B cell (primary cell): ENCODE measurements at places on chromosomes 2 and 18. TPM values are rescaled to one million over a fixed set of nuclear protein-coding genes. Genes with fewer than 3 reads are reported as not detected.

Gene NCKAP1
- 0.05 TPM in 1 of 2 replicates, not detected in the other for total RNA-seq

Gene TEX44
- not detected in 2 replicates for total RNA-seq

Gene THUMPD2
- 13.9 and 14.8 TPM in 2 replicates for total RNA-seq

Gene ATIC
- total RNA-seq, result 80.4 and 80.6 TPM in 2 replicates

Gene IL37
- total RNA-seq, result 0.79 TPM in 1 of 2 replicates, not detected in the other

Gene SCN7A
- not detected in 2 replicates for total RNA-seq

Gene TTN
- total RNA-seq, result 46.4 and 52.7 TPM in 2 replicates

DNA sequence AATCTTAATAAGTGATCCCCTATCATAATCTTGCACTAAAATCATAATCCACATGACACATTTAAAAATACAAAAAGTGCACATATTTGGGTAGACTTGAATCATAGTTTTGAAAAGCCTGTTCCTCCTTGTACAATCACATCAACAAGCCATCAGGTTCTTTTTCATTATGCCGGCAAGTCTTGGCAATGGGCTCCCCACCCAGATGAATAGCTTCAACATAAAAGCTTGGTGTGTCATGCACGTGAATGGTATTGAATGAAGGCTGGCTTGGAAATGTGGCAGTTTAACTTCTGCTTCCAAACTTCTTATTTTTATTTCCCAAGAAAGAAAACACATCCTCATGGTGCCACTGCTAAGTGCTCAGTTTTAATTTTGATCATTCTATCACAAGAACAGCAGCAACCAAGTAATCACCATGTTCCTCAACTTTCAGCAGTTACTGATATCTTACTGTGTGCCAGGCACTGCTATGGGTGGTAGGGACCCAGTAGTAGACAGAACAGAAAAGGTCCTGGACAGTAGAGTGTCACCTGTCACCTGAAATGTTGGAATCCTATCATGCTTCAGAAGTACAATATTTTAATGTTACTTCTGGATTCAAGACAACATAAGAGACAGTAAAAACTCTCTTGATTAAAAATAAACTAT, 89.9 kb downstream of the AP1S3 start:
- DNase-seq, result no peak

GRCh38 chr2:235543851-235544688, 50.2 kb downstream of the AGAP1 start:
- DNase-seq, result no peak

GRCh38 chr2:158665536-158666302, 129.4 kb upstream of the DAPL1 start:
- DNase-seq, result no peak

- no peak for DNase-seq
Observed at GRCh38 chr2:191385416-191386160, 140.4 kb downstream of the MYO1B start.

DNA sequence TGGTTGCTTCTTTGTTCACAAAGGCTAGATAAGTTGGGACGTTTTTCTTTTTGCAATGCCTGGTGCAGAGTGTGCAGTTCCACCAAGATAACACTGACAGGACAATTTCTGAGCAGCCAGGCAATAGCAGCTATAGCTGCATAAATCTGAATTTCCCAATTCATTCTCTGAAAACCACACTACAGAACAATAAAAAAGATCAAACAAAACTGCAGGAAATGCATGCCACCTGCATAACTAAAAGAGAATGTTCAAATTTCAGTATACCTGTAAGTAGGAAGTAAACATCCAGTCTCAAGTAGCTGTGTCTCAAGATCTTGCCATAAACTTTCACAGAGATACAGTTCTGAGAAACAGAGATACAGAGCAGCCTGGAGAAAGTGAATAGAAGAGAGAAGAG, 5.3 kb upstream of the KCTD18 start:
- no peak for DNase-seq

GRCh38 chr2:126895336-126895735, 3.4 kb upstream of the TEX51 start:
- no peak for DNase-seq

DNA sequence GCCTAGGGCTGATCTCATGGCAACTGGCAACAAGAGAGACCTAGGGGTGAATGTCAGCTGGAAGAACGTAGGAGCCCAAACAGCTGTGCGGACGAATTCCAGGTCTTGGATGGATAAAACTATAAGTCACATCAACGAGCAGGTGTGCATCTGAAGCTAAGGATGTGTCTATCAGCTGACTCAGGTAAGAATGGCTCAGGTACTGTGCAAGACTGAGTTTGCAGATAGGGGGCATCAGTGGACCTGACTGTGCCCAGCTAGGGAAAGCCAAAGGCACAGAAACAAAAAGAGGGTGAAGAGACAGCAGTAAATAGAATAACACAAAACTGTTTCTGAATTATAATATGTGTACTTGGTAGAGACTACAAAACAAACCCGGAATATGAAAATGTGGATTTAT, 357.3 kb downstream of the ZEB2 start:
- peak; percentile 65 for DNase-seq

DNA sequence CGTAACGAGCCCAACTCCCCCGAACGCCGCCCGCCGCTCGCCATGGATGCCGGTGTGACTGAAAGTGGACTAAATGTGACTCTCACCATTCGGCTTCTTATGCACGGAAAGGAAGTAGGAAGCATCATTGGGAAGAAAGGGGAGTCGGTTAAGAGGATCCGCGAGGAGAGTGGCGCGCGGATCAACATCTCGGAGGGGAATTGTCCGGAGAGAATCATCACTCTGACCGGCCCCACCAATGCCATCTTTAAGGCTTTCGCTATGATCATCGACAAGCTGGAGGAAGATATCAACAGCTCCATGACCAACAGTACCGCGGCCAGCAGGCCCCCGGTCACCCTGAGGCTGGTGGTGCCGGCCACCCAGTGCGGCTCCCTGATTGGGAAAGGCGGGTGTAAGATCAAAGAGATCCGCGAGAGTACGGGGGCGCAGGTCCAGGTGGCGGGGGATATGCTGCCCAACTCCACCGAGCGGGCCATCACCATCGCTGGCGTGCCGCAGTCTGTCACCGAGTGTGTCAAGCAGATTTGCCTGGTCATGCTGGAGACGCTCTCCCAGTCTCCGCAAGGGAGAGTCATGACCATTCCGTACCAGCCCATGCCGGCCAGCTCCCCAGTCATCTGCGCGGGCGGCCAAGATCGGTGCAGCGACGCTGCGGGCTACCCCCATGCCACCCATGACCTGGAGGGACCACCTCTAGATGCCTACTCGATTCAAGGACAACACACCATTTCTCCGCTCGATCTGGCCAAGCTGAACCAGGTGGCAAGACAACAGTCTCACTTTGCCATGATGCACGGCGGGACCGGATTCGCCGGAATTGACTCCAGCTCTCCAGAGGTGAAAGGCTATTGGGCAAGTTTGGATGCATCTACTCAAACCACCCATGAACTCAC, 673 bp downstream of the PCBP1 start:
- DNase-seq, result no peak

DNA sequence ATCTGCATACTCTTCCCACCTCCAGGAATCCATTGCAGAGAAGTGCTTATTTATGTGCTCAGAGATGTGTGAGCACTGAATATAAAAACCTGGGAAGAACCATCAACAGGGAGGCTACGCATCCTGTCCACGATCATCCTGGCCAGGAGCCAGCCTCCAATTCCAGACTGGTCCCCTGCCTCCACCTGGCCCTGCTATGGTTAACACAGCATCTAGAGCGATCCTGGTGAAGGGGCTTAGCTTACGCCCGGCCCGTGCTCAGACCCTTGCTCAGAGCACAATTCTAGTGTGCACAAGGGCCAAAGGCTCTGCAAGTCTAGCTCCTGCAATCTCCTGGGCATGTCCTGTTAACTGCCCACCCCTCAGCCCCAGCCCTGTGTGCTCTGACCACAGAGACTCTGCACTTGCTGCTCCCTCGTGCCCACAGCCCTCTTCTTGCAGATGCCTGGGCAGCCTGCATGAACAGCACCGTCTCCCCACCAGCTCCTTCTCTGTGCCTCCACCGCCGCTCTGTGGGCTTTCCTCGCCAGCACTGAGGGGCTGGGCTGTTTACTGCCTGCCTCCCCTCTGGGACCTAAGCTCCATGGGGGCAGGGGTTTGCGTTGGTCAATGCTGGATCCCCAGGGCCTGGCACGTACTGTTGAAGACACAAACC, 6.5 kb downstream of the PER2 start:
- DNase-seq, result no peak

GRCh38 chr2:151040039-151040438, 221.6 kb downstream of the RBM43 start:
- no peak for DNase-seq

DNA sequence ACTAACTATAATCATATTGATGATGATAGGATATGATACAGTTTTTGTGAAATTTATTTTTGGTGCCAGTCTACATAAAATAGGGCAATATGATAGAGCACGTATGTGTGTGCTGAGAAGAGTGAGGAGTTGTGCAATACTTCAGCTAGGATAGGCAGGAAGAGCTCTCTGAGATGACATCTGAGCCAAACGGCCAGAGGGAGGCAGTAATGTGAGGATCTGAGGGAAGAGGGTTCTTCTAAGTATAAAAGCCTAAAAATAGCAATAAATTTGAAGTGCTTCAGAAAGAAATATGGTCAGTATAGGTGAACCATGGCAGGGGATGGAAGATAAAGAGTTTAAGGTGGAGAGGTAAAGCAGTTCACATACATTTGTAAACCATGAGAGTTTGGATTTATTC, 102.5 kb downstream of the OLA1 start:
- no peak for DNase-seq

DNA sequence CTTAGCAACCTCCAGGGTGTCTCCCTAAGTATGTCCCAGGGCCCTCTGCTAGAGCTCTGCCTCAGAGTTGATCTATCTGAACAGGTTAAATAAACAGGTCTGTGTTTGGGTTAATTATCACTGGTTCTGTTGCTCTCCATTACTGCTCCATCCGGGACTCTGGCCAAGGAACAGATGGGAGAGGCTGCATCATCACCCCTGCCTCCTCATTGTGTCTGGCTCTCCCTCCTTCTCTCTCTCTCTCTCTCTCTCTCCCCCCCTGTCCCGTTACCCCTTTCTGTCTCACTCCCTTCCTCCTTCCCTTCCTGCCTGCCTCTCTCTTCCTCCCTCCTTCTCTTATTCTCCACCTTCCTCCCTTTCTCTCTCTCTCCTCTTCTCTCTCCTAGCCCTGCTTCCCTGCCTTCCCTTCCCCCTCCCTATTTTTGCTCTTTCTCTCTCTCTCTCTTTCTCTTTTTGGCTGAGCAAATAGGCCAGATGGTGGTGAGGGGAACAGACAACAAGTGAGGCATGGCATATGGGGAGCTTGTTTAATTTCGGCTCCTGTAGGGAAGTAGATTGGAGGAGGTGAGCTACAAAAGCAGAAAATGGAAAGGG, 62.1 kb downstream of the SETBP1 start:
- no peak for DNase-seq

- DNase-seq, result no peak
Observed at GRCh38 chr18:59839931-59840685, 59.7 kb upstream of the PMAIP1 start.

GRCh38 chr2:128791120-128791984, 472.7 kb upstream of the HS6ST1 start:
- no peak for DNase-seq

DNA sequence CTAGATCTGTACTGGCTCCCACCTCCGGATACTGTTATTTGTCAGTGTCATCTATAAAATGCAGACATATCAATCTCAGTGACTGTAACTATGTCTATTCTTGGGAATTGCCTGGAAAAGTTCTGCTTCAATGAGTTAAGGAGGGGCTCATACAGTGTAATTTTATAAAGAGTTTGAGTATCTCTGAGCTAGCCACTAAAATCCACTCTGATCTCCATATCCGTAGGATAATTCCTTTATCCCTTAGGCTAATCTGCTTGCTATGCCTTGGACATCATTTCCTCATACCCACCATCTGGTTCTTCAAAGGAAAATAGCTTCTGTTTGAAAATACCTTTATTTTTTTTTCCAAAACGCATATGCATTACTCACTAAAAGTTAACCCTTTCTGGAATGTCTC, 863.2 kb downstream of the SUCLG1 start:
- DNase-seq, result no peak

- no peak for DNase-seq
Observed at GRCh38 chr2:186995092-186995491, 146.1 kb upstream of the ZSWIM2 start.

DNA sequence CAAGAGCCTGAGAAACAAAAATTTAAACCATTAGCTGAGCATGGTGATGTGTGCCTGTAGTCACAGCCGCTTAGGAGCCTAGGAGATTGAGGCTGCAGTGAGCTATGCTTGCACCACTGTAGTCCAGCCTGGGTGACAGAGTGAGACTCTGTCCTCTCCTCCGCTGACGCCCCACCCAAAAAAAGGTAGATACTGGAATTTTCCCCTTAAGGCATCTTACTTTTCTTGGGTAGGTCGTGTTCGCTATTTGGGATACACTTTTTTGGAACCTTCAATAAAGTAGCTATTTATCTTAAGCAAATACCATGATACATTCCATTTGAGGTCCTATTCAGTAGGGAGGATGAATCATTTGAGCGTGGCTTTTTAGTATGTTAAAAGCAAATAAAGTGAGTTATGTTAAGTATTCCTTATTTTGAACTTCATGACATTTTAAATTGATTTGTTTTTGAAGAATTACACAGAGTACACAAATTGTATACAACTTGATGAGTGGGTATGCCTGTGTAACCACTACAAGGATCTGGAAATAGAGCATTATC, 38.7 kb downstream of the RALBP1 start:
- DNase-seq, result no peak

DNA sequence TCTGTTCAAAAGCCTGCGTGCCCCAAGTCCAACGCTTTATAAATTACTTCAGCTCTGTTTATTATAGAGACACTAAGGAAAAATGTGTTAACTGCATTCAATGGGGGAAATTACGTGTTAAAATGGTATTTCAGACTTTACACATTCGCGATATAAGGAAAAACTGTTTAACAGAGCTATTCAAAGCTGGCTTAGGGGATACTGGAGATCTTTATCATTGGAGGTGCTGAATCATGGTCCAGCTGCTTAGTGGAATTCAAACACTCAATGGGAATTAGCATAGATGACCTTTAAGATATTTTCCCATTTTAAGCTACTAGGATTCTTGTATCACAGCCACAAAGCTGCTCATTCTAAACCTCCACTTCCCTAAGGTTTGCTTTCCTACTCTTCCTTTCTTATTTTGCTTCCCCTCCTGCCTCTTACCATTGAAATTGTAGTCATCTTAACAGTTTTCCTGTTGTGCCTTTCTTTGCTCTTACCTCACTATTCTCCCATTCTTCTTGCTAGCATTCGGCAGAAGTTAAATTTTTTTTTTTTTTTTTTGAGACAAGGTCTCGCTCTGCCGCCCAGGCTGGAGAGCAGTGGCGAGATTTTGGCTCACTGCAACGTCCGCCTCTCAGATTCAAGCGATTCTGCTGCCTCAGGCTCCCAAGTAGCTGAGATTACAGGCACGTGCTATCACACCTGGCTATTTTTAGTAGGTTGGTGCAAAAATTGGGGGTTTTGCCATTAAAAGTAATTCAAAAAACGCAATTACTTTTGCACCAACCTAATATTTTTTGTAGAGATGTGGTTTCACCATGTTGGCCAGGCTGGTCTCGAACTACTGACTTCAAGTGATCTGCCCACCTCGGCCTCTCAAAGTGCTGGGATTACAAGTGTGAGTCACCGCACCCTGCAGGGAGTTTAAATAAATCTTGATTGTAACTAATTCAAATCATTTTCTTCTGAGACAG, 6.5 kb downstream of the SULT6B1 start:
- no peak for DNase-seq
